ENCODE measurements at places on chromosomes 6 and 20.
A peak's percentile ranks its signal among the peaks of the same experiment; 100 is the strongest.

DNA sequence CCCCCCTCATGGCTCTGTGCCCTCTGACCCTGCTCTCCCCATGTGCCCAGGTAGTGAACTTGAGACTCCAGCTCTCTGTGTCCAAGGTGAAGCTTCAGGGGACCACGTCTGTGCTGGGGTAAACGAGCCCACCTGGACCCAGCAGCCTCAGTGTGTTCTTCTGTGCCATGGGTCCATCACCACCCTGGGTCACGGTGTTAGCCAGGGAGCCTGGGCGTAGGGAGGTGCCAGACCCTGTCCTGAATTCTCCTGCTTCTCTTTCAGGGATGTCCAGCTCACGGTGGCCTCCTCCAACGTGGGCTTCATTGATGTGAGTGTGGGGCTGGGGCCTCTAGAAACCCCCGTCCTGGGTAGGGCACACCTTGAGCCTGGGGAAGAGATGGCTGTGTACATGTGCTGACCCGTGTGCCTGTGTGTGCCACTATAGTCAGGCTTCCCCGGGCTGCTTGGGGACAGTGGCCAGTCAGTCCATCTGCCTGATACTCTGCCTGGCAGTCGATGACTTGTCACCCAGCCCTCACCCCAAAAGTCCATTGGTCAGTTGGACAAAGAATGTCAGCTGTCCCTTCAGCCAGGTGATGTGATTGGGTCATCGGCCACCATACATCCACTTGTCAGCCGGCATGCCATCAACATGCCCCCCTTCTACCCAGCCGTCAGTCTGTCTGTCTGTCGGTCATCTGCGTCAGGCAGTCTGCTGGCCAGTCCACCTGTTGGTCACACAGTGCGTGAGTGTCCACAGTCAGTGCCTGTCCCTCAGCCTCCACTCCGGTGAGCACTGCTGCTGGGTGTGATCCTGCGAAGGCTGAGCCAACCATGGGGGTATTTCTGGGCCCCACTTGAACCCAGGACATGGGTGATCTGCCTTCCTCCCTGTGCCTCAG is 10.9 kb upstream of the BPIFB6 start:
- DNase-seq, result no peak

GRCh38 chr6:152100183-152100618 is 292.7 kb downstream of the ESR1 start:
- no peak for DNase-seq

- DNase-seq, result no peak
These were observed 2.4 kb upstream of the SCGN start for GRCh38 chr6:25649611-25650010.

GRCh38 chr6:14917109-14917910 is 328.6 kb upstream of the JARID2 start:
- no peak for DNase-seq

DNA sequence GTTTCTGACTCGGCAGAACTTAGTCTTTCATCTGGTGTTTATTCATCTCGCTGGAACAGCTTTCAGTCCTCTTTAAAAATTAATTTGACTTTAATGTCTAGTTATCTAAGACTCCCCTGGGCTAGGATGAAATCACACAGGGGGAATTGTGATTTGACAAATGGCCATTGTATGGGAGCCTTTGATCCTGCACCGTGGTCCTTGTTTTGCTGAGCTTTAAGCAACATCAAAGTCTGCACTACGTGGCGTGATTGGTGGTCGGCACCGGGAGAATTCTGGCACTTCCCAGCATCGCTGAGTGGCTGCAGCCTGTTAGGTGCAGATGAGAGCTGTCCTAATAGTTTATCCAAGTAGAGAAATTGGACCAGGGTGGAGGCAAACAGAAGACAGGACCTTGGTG is 146.9 kb downstream of the TBC1D7 start:
- DNase-seq, result no peak

DNA sequence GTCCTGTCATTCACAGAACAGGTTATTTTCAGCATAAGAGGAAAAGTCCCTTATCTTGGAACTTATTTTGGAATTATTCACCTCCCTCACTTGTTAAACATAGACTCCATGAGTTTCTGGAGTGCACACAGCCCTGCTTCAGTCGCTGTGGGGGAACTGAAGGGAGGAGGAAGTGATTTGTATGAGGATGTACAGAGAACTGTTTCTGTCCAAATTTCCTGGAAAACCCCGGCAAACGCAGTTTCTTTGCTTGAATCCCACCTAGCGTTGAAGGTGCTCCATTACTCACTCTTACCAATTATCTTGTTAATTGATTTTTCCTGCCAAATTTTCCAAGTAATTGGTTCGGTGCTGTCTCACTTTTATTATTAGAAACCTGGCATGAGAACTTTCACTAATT is 78.0 kb upstream of the AGPAT4 start:
- no peak for DNase-seq

DNA sequence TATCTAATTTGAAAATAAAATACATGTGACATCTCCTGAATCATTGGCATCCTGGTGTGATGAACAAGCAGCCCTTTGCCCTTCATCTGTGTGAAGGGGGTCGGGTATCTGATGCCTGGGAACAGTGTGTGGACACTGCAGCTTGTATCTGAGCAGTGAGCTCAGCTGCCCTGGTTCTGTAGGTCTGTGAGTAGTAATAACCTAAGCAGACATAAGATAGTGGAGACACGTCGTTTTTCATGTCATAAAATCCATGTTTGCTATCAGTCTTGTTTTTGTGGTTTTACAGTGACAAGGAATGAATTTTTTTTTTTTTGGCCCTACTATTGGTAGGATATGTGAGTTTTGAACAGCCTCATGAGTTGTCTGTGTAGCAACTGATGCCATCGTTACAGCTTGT is 133.0 kb downstream of the JARID2 start:
- DNase-seq, result no peak

GRCh38 chr6:140932909-140933308 is 1199.8 kb upstream of the GJE1 start:
- DNase-seq, result no peak

DNA sequence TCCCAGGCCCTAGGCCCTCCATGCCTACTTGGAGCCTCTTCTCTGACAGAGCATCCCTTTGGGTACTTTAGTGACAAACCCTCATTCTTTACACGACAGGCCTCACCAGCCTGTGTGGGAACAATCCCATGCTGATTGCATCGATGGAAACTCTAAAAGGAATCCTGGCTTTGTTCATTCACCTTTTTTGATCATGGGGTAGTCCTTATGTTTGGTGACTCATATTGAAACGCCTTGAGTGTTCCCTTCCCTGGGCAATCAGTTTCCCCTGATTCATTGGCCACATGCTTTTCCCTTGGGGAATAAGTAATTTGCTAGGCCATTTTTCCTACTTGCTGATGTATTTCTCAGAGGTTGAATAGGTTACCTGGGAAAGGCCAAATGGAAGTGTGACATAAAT is 14.7 kb upstream of the TNFAIP3 start:
- no peak for DNase-seq

GRCh38 chr6:11775791-11776409 is 2.7 kb downstream of the ADTRP start:
- DNase-seq, result no peak

GRCh38 chr20:32510601-32511357 is 74.4 kb downstream of the NOL4L start:
- no peak for DNase-seq

GRCh38 chr20:25053255-25054031 is 4.5 kb downstream of the ACSS1 start:
- DNase-seq, result no peak

GRCh38 chr6:169806701-169807100 is 55.3 kb downstream of the ERMARD start:
- DNase-seq, result no peak

GRCh38 chr6:77440206-77440976 is 22.9 kb downstream of the HTR1B start:
- no peak for DNase-seq

DNA sequence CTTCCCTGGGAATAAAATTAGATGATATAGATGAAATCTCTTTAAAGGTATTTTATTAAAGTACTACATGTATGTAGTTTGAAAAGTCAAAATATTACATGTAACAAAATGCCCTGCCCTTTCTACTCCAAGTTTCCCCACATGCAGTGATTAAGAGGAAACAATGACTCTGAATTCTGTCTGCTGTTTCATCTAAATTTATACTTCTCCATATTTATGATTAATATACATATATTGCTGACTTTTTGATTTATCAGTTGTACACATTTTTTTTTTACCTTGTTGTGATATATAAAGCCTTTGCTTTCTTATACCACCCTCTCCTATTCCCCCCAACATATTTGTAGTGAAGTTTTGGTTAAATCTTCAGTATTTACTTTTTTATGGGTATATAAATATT is 127.9 kb downstream of the ZFAND3 start:
- DNase-seq, result no peak

DNA sequence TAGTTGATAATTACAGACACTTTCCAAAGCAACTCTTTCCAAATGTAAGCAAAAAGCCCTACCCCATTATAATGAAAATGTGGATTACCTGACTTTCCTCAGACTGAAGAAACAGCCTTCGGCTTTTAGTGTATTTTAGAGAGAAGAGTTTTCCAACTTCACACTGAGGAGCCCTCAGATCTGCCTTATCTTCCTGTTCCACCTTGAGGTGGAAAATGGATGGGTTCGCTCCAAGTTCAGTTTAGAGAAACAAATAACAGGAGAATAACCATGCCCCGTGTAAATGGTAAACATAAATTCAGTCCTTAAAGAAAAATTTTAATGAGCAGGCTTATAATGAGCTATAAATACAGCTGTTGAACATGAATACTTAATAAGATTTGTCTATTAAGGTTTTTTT is 21.1 kb upstream of the MTHFD1L start:
- no peak for DNase-seq

GRCh38 chr20:18705910-18706309 is 107.7 kb upstream of the SCP2D1 start:
- DNase-seq, result no peak

- DNase-seq, result no peak
These were observed 52.6 kb downstream of the ANKRD60 start for GRCh38 chr20:58175836-58176235.

DNA sequence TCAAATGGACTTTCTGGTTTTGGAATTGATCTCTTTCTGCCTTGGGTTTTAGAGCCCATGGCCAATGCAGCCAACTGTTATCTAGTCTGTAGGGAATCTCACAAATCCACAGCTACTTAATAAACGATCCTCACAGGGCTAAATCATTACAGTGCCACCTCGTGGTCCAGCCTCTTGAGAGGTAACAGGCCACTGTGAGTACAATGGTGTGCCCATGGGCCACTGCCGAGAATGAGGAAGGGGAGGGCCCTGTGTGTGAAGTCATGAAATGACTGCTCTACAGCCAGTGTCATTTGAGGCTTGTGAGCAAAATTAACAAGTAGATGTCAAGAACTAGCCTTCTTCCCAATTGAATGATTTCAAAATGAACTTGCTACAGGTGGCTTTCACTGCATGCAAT is 54.3 kb upstream of the GMPR start:
- peak; percentile 6 for DNase-seq

GRCh38 chr6:74213995-74214394 is 518.0 kb downstream of the CD109 start:
- DNase-seq, result no peak

- no peak for DNase-seq
These were observed 90.0 kb downstream of the PRND start for GRCh38 chr20:4811661-4812181.

DNA sequence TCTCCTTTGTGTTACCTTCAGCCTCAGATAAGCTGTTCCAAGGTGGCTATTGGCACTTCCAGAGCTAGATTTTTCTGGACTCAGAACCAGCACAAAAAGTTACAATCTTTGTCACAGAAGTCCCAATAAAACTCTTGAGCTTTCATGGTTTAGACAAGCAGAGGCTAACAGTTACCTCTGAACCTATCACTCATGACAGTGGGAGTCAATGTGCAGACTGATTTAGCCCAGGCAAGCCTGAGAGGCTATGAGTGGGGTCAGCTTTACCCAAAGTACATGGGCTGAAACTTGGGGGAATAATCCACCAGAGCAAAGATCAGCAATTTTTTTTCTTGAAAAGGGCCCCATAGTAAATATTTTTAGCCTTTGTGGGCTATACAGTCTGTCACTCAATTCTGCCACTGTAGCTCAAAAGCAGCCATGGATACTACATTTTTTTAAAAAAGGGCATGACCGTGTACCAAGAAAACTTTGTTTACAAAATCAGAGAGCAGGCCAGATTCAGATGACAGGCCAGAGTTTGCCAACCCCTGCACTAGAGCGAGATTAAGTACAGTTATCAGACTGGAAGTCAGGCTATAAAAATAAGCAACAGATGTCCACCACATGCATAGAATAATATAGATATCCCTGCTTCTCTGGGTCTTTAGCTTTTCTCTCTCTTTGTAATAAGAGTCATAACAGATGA is 20.0 kb downstream of the CCN2 start:
- no peak for DNase-seq

GRCh38 chr6:93894521-93894920 is 475.2 kb upstream of the EPHA7 start:
- no peak for DNase-seq

DNA sequence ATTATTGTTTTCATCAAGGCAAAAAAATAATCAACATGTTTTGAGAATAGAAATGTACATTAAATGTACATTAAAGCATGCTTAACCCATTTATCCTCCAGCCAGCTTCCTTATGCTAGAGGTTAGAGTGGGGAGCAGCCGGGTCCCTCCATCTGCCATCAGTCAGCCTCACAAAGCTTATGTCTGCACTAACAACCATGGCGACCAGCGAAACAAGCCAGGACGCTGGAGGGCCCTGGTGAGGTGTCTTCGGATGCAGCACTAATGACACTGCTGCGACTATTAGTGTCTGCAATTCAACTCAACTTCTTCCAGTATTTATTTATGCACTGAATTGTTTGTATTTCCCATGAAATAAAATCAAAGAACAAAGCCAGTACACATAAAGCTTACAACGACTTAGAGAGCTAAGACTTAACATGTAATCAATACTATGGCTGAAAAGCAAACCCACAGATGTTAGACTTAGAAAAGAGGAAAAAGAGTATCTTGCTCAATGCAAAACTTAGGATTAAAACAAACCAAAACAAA is 6.8 kb downstream of the CLDN20 start:
- no peak for DNase-seq

DNA sequence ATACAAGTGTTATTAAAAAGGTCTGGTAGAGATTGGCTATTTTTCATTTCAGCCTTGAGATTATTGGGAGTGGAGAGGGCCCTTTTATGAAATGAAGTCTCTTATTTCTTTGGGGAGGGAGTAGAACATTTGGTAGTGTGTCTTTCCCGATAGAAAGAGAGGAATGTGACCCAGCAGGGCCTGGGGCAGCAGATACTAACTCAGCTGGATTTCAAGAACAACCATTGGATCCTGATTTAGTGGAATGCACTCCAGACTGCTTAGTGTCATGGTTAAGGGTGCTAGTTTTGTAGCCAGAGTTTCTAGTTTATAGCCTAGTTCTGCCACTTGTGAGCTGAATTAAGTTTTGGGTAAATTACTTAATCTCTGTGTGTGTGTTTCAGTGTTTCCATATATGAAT is 18.4 kb upstream of the FLRT3 start:
- DNase-seq, result no peak

- DNase-seq, result no peak
These were observed 64.4 kb upstream of the SMIM8 start for GRCh38 chr6:87257975-87258374.

DNA sequence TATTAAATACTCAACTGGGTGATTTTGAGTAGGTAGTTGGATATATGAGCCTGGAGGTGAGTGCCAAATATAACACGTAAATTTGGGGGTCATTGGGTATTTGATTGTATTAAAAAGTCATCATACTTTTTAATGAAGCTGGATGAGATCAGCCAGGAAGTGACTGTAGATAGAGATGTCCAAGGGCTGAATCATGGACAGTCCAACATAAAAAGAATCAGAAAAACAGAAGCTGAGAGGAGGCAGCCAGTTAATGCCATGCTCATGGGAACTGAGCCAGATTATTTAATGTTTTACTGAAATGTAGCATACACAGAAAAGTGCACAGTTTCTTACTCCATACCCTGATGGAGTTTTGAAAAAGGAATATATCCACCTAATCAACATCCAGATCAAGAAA is 435.5 kb upstream of the PLCB4 start:
- DNase-seq, result no peak

Measured in NCI-H1930 (cell line).